Placental pericyte (primary cell): ENCODE measurements at places on chromosomes 5 and 9. TPM values are rescaled to one million over a fixed set of nuclear protein-coding genes. Genes with fewer than 3 reads are reported as not detected.

Gene PCDHA1
- total RNA-seq, result not detected in 2 replicates

Gene HNRNPAB
- 42.9 and 107 TPM in 2 replicates for total RNA-seq

Gene SPINK6
- total RNA-seq, result not detected in 2 replicates

Gene CDC20B
- not detected in 2 replicates for total RNA-seq

Gene PCDHA11
- total RNA-seq, result 0.57 TPM in 1 of 2 replicates, not detected in the other
